Right hindlimb (tissue), 1 donor: ENCODE measurements at places on chromosomes 6 and 20.
A peak's percentile ranks its signal among the peaks of the same experiment; 100 is the strongest.

GRCh38 chr6:156953127-156953478, 175.9 kb downstream of the ARID1B start:
- no peak for DNase-seq

GRCh38 chr20:44324343-44324742, 12.5 kb upstream of the R3HDML start:
- peak; percentile 36 for DNase-seq

GRCh38 chr6:150880336-150880735, 14.8 kb downstream of the MTHFD1L start:
- no peak for DNase-seq

DNA sequence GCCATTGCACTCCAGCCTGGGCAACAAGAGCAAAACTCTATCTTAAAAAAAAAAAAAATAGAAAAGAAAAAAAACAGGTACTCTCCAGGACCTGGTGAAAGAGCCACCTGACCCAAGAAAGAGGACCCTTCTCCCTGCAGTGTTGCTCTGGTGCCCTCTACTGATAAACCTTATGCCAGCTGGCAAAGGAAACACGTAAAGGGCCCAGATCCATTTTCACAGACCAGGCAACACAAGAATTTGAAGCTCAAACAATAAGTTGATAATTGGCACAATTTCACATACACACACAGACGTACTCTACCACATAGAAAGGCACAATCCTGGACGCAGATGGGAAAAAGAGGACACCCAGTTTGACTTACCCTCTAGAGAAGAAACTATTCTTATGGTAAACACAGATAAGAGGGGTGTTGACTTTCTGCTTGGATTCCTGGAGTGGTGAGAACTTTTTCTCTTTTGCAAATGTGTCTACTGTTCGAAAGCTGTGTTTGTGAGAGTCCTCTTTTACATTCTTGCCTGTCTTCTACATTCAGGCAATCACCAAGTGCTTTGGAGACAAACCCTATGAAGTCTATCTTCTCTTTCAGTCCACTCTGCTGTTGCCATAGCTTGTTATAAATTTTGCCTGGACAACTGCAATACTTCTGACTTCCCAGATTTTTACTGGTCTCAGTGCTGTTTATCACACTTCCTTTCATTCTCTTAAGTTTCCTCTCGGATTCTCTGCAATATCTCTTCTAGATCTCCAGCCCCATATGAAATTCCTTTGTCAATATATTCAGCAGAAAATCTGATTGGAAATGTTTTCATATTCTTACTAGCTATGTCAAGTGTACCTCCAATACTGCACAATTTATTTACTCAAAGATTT, 6.4 kb upstream of the SNRPB start:
- DNase-seq = no peak

GRCh38 chr6:7390226-7390878, 744 bp downstream of the RIOK1 start:
- no peak for DNase-seq

DNA sequence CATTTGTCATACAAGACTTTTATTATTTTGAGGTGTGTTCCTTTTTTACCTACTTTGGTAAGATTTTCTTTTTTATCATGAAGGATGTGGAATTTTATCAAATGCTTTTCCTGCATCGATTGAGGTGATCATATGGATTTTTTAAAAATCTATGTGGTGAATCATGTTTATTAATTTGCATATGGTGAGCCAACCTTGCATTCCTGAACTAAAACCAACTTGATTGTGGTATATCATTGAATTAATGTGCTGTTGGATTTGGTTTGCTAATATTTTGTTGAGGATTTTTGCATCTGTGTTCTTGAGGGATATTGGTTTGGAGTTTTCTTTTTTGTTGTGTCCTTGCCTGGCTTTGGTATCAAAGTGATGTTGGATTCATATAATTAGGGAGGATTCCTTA, 848.1 kb upstream of the EYS start:
- DNase-seq = no peak

- no peak for DNase-seq
Measured at GRCh38 chr6:140879946-140880345, 1252.8 kb upstream of the GJE1 start.

- DNase-seq = no peak
Measured at GRCh38 chr6:120681204-120681603, 653.1 kb downstream of the TBC1D32 start.
